CD4-positive, alpha-beta T cell treated with Interleukin-17A for 1 hour (primary cell): ENCODE measurements at places on chromosomes 2 and 18.

- DNase-seq = no peak
Measured at GRCh38 chr2:171167352-171167997, 6.8 kb upstream of the TLK1 start.

DNA sequence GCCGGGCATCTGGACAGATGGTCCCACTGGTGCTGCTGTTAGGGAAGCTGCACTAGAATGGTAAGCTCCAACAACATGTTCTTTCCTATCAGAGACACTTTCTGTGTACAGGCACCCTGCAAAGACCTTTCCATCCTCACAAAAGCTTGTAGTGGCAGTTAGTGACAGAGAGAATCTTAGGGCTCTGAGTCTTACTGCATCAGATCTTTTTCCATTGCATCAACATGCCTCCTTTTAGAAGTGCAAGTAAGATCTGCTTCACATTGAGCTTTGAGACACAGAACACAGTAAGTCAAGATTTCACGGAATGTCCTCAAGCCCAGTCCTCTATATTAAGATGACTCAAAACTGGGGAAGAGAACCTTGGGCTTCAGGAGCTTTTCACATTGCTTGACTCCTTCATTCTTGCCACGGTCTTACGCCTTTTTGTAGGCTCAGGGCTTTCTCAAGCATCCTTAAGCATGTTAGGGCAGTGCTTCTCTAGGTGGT is 52.6 kb downstream of the ARL4C start:
- no peak for DNase-seq

DNA sequence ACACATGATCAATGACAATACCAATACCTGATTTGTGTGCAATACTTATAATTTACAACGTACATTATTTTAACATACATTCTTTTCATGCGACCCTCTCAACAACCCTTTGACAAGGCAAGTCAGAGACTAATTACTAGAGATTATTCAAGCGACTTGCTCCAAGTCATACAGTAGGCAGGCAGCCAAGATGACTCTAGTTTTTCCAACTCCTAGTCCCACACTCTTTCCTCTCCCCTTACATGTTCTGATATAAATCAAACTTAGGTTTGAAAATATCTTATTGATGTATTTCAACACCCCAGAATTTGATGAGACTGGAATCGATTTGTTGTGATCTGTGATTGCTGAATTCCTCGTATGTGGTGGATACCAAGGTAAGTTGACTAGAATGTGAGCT is 8.0 kb upstream of the CYP27C1 start:
- no peak for DNase-seq

DNA sequence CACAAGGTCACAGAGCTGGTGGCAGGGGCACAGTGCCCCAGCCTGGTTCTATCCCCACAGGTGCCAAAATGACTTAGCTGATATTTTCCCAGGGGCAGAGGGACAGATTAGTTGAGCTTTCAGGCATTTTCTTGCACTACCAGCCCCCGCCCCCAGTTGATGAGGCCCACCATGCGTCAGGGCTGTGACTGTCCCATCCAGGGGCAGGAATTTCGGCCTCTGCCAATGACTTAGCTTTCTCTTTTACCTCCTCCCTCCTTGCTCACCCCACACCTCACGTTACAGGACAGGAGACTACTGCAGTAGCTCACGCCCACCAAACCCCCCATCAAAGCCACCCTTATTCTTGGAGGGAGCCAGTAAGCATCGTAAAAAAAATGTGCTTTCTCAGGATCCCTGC is 31.5 kb downstream of the MRO start:
- no peak for DNase-seq

DNA sequence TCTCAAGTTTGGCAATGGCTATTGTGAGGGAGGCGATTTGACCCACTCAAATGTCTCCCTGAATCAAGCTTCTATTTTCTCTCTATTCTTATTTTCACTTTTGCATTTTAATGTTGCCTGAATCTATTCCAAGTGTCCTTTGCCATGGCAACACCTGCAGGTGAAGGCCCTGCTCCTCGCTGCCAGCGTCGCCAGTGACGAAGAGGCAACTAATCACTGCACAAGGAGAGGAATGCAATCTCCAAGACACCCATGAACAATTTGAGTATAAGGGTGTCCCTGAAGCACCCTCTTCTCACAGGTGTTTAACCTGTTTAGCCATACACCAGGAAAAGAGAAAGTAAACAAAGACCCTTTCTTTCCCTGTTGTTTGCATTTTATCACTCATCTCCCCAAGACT is 165.6 kb upstream of the VRK2 start:
- DNase-seq = no peak

GRCh38 chr2:51681854-51682253 is 649.9 kb upstream of the NRXN1 start:
- no peak for DNase-seq

- no peak for DNase-seq
Measured at GRCh38 chr2:207045531-207045930, 106.2 kb downstream of the CPO start.

- DNase-seq = no peak
Measured at GRCh38 chr2:46487667-46488335, 8.4 kb downstream of the TMEM247 start.

DNA sequence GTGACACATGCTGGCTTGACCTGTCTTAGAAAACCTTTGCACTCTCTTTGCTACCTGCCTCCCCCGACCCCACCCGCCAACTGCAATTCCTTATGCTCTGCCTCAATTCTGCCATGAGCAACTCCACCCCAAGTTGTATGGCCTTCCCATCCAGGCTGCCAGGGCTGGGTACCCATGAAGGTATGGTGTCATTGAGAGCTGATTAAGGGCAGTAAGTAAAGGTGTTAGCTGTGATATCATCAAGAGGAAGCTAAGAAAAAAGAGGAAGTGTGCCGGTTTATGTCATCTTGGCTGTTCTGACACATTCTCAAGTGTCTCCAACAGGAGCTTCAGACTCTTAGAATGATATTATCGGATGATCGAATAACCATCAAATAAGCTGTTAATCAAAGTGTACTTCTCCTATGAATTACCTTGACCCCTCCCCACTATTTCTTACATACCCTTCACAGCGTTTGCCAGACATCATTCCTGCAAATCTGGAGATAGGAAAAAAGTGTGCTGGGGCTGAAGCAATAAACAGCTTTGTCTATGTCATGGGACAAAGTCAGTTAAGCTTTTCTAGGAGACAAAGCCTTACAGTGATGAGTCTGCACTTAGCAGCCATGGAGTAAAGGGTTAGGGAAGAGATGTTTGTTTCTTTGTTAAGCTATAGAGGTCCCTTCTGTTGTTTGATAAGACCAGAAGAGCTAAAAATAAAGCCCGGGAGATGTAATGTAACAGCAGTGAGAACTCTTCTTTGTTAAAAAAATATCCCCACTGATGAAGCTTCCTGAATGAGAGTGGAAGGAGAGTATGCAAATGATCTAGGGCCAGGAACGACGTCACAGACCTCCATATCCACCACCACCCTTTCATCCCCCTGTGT is 40.4 kb upstream of the SMAD2 start:
- no peak for DNase-seq

GRCh38 chr2:16773080-16773713 is 107.6 kb upstream of the CYRIA start:
- DNase-seq = no peak
